ENCODE measurements at places on chromosomes 16 and 17.

- no peak for DNase-seq
Observed at GRCh38 chr17:67509390-67510287, 132.6 kb downstream of the PITPNC1 start.

- DNase-seq: no peak
Observed at GRCh38 chr16:51161440-51162195, 10.5 kb upstream of the SALL1 start.

DNA sequence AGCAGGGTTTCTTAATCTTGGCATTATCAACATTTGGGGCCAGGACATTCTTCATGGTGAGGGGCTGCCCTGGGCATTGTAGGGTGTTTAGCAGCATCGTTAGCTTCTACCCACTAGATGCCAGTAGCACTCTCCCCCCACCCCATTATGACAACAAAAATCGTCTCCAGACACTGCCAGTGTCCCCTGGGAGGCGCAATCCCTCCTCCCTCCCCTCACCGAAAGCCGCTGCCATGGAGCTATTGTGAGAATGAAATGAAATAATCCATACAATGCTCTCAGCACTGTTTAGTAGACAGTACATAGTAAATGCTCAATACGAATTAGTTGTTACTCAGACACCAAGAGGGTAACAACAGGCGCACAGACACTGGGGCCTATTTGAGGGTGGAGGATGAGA lies 502.9 kb downstream of the NPIPA7 start:
- DNase-seq: no peak

- DNase-seq: no peak
Observed at GRCh38 chr17:79913896-79914812, 74.9 kb upstream of the CBX4 start.

DNA sequence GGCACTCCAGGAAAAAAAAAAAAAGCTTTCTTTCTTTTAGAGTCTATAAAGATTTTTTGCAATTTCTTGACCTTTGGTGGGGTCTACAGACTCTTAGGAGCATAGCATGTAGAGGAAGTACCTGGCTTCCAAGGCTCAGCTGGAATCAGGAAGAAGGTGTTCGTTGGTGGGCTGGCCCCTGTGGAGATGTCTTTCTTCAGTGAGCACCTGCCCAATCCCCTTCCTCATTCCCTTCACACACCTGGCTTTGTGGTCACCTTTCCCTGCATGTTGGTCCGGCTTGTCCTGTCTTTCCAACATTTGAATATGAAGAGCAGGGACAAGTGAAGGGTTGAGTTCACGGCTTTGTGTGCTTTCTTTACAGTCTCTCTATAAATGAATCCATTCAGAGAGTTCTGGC lies 352.4 kb downstream of the HAPSTR1 start:
- no peak for DNase-seq

- DNase-seq: no peak
Observed at GRCh38 chr16:24741862-24742261, 12.4 kb downstream of the TNRC6A start.

GRCh38 chr17:71398800-71399219 lies 722.0 kb upstream of the SOX9 start:
- no peak for DNase-seq

DNA sequence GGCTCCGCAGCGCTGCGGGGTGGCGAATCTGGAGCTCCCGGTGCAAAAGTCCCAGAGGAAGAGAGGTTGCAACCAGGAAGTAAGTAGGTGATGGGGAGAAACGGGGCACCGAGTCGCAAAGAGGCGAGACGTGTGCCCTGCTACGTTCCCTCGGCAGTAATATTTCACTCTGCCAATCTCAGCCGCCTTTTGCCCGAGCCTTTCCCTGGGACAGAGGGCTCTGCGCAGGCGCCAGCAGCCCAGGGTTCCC lies at the start of gene NR1D1:
TSS of gene NR1D1 (minus strand) at position 171 of the 250 bp plus-strand sequence. CDS start 495 bp downstream, outside the sequence.
- DNase-seq: no peak

GRCh38 chr16:26970292-26970691 lies 96.4 kb upstream of the C16orf82 start:
- no peak for DNase-seq

- no peak for DNase-seq
Observed at GRCh38 chr17:2396568-2397246, 4.2 kb downstream of the MNT start.

- no peak for DNase-seq
Observed at GRCh38 chr16:51569203-51569931, 418.3 kb upstream of the SALL1 start.

DNA sequence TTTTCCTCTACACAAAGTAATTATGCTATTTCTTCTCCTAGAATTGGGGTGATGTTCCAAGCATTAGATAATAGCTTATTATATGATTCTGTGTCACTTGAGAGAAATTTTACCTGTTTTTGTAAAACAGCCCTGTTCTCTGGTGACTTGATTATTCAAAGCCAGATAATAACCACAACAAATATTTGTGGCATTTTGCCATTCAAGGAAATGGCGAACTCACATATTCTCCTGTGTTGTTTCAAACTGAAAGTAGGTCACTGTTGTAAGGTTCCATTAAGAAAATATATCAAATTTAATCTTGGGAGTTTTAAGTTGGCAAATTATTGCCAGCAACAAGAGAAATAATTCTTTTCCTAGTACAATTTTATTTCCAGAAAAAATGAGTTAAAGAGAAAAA lies 124.8 kb downstream of the STXBP4 start:
- no peak for DNase-seq

DNA sequence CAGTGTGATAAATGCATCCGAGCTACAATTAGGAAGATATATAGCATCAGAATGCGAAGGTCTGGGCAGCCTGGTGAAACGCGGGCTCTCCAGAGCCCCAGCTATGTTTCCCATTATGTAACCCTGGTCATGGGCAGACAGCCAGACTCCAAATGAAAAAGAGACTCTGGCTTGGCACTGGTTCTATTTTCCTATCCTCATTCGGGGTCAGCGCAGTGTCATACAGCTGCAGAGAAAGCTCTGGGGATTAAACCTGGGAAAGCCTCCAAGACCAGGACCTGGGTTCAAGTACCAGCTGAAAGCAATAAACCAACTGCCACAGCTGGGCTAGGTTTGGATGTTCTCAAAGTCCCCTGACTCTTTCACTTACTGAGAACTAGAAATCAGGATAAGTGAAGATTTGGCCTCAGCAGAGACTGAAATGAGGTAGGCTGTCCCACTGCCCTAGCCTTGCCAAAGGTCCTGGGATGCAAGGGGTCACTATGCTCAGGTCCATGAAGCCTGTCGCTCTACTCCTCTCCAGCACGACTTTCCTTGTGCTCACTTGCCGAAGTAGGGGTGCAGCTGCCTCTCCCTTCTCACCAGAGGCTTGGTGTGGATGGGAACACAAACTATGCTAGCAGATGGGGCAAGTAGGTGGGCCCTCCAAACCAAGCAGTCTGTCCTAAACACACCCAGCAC lies 123.8 kb downstream of the SMG6 start:
- no peak for DNase-seq

GRCh38 chr16:79651363-79651762 lies 50.8 kb upstream of the MAF start:
- DNase-seq: no peak

- no peak for DNase-seq
Observed at GRCh38 chr17:77863814-77864161, 94.7 kb upstream of the TNRC6C start.

All from stimulated activated CD8-positive, alpha-beta memory T cell treated with anti-CD3 and anti-CD28 coated beads, Interleukin-15, amount 100 ng/mL, for 1 hour (primary cell).